Kidney (tissue), 22 donors: ENCODE measurements at places on chromosomes 3 and 15. TPM values are rescaled to one million over a fixed set of nuclear protein-coding genes. Genes with fewer than 3 reads are reported as not detected.

The GHRL gene
- polyA plus RNA-seq: 0.73 TPM

The CFAP161 gene
- polyA plus RNA-seq: not detected

The GOLGA8Q gene
- polyA plus RNA-seq: not detected

The SCN11A gene
- polyA plus RNA-seq: 0.17 TPM

The NRROS gene
- polyA plus RNA-seq: 2.0 TPM

The EIF4A2 gene
- polyA plus RNA-seq: 310 TPM

The POLR2M gene
- 16.5 TPM for polyA plus RNA-seq

The SI gene
- polyA plus RNA-seq: 0.11 TPM

The PPP4R2 gene
- 14.5 TPM for polyA plus RNA-seq

The LRRC49 gene
- polyA plus RNA-seq: 13.2 TPM

The RHOV gene
- 4.6 TPM for polyA plus RNA-seq

The CNTN4 gene
- 2.2 TPM for polyA plus RNA-seq

The PLSCR2 gene
- not detected for polyA plus RNA-seq

DNA sequence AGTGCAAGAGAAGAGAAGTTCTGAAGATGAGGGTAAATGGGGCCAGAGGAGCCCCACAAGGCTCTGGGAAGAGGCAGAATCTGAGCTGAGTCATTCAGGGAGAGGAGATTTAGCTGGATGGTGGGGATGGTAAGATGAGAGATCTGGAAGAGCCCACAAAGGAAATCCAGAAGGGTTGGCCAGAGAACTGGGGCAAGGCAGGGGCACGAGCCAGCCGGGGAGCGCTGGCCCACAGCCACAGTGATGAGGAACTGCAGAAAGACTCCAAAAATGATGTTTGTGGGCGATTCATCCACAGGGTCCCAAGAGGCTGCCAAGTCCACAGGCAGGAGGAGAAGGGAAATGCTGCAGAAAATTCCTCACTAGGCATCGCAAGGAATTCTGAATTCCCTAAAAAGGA, 75.9 kb upstream of the ATP2B2 start:
- DNase-seq: no peak

- DNase-seq: no peak
These were observed 22.0 kb downstream of the TRPM1 start for GRCh38 chr15:31079519-31079918.

DNA sequence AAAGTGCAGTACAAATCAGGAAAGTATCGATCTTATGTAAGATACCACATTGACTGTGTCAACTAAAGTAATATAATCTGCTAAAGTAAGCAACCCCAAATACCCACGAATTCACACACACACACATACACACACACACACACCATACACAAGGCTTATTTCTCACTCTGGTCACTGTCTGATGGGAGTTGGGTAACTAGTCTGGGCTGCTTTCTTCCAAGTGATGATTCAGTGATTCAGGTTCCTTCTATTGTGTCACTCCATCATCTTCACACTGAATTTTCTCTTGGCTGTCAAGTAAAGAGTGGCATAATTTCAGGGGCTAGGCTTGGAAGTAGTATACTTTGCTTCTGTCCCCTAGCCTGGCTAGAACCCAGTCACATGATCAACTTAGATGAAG, 104.8 kb upstream of the CCDC54 start:
- DNase-seq: no peak

DNA sequence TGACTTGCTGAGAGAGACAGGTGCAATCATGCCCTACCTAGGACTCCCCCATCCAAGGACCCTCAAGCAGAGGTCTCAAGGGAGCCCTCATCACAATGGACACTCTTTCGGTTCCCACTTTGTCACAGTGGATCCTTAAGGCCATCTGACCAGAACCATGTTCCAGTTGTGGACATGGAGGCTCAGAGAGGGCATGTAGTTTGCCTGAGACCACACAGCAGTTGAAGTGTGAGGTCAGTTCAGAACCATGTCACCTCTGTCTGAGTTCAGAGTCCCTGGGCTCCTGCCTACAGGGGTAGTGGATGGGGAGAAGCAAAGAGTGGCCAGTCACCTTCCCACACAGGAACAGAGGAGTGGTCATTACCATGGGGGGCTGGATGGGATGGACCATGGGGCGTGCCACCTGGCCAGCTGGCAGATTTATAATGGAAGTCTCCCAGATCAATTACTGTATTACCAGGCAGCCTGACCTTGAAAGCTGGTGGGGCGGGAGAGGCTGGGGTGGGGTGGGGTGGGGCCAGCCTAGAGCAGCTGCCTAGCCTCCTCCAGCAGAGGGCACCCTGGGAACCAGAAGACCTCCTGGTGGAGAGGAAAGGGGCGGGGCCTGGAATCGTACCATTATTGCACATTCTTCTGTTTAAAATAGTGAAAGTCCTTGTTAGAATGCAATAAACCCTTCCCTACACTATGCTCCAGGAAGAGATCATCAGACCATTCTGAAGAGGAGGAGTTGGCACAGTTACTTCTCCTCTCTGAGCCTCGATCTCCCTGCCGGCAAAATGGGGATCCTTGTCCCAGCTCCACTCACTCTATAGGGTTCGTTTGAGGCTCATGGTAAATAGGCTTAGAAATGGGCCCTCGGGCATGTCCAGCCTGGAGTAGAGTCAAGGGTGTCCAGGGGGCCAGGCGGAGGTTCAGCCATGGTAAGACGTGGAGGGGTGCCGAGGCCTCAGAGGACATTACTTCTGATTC, 26.9 kb upstream of the LINGO1 start:
- DNase-seq: peak; percentile 81

DNA sequence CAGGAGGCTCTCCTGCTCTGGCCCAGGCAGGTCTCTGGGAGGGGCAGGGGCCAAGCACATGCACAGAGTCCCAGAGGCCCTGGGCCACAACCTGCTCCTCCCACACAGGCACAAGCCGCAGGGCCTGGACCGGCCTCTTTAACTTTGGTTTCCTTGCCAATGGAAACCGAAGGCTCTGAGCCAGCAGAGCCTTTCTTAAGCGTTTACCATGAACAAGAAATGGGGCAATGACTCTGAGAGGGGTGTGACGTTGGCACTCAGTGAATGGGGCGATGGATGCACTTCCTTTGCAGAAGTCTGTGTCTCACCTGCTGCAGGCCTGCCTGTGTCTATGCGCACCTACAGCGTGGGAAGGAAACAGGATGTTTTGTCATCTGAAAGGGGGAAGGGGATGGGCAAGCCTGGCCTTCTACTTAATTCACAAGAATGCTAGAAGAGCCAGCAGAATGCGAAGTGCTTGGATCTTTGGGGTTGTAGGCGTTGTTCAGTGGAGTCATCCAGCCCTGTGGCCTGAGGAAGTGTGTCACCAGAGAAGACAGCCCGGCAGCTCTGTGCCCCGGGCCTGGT, 41.8 kb downstream of the IFT122 start:
- DNase-seq: no peak

GRCh38 chr15:31065824-31066223, 35.7 kb downstream of the TRPM1 start:
- peak; percentile 18 for DNase-seq

GRCh38 chr3:40124918-40125317, 184.6 kb upstream of the EIF1B start:
- no peak for DNase-seq

DNA sequence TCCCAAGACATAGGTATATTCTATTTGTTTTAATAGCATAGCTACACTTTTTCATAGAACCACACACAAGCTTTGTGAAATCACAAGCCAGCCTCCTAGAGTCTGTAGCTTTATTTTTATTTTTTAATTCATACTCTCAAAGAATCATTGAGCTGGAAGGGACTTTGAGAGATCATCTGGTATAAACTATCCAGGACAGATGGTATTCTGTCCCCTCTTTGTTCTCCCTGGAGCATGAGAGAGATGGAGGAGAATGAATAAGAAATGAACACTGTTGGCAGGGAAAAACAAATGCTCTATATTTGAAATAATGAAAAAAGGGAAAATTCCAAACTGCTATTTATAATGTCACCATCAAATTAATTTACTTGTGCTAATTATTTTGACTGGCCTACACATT, 338.7 kb upstream of the IL12A start:
- no peak for DNase-seq

- no peak for DNase-seq
These were observed 985 bp downstream of the LCMT2 start for GRCh38 chr15:43329217-43329959.

- no peak for DNase-seq
These were observed 50.0 kb upstream of the TBC1D23 start for GRCh38 chr3:100210772-100211135.

GRCh38 chr3:161069511-161070251, 35.5 kb downstream of the B3GALNT1 start:
- no peak for DNase-seq

GRCh38 chr15:62506217-62506805, 341.2 kb upstream of the C2CD4B start:
- no peak for DNase-seq

- DNase-seq: no peak
These were observed 169.3 kb downstream of the GREM1 start for GRCh38 chr15:32887090-32887489.

DNA sequence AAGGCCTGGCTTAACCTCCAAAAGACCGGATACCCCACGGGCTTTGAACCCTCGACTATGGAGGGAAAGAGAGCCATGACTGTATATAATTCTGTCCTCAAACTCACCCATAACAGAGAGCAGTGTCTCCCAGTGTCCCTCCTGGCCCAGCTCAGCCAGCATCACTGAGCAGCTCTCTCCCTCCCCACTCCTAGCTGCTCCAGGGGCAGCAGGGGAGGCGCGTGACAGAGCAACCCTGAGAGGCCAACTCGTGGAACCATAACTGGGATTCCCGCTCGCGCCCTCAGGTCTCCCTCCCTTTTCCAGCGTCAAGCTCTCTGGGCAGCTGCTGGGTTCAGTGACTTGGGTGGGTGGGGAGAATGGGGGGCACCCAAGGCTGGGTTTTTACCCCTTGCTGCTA, 561 bp upstream of the CPLX3 start:
- peak; percentile 36 for DNase-seq

- DNase-seq: no peak
These were observed 20.5 kb downstream of the IL1RAP start for GRCh38 chr3:190534386-190534785.

DNA sequence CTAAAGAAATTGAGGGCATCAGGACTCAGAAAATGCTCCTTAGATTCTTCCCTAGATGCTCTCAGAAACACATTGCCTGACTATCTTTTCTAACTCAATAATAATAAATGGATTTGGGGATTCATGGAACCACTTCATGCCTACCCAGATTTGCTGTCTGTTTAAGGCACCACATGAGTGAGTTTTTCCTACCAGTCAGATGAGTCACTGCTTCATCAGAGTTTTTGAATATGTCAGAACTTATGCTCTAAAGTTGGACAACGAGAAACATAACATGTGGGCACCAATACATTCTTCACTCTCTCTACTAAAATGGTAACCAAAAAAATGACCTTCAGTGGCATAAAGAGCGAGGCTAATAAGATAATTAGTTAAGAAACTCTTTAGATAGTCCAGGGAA, 1135.1 kb downstream of the TUSC7 start:
- DNase-seq: no peak

DNA sequence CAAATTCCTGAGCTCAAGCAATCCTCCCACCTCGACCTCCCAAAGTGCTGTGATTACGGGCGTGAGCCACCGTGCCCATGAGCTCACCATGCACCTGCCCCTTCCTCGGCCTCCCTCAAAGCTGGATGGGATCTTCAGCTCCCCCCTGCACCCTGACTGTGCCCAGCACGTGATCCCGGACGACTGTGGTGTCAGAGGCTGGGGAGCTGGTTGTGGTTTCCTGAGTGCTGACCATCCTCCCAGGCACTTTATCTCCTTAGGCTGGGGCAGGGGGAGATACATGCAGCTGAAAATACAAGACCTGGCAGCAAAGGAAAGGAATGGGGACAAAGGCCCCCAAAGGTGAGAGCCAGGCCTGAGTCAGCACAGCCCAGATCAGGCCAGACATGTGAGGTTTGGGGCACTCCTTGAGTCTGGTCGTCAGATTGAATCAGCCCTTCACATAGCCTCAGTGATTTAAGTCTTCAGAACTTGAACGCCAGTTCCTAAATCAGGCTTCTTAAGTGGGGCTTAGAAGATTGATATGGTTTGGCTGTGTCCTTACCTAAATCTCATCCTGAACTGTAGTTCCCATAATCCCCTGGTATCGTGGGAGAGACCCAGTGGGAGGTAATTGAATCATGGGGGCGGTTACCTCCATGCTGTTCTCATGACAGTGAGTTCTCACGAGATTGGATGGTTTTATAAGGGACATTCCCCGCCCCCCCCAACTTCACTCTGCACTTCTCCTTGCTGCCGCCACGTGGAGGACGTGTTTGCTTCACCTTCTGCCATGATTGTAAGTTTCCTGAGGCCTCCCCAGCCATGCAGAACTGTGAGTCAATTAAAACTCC, 35.8 kb downstream of the PRKCD start:
- peak; percentile 75 for DNase-seq

DNA sequence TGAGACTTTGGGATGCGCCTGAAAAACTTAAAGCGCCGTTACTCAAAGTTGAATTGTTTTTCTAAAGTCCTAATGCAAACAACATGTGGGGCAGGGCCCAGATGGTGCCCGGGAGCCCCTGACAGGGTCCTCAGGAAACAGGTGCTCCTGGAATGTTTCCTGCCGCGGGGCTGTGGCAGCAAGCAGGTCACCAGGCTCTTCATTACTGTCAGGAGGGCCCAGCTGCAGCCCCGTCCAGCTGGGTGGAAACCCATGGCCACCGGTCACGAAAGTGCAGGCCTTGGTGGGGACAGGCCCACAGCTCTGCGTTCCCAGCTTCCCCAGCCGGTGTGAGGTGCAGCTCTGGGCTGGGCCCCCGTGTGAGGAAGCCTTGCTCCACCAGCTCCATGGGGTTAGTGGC, 63.9 kb upstream of the GATA2 start:
- no peak for DNase-seq

DNA sequence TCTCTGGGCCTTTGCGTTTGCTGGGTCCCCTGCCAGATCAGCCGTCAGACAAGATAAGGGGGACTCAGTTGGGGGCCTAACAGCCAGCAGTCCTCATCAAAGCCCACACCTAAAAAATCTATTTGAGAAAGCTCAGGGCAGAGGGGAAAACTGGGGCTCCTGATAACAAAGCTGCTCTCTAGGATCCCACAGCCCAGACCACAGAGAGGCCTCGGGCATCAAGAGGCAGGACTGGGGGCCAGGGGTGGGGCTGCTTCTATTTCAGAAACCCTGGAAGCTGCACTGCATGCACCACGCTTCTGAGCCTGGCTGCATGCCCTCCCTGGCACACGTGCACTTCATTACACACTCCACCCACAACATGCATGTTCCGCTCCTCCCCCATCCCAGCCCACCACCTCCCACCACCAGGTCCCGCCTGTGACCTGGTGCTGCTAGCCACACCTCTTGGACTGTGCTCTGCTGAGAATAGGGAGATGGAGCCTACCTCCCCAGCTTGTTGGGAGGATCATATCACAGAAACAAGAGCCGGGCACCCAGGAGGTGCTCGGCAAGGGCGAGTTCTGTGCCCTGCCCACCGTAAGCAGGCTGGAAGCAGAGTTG, 26.6 kb downstream of the FBLN2 start:
- DNase-seq: peak; percentile 59

- no peak for DNase-seq
These were observed 65.1 kb downstream of the ZNF445 start for GRCh38 chr3:44412365-44412764.

DNA sequence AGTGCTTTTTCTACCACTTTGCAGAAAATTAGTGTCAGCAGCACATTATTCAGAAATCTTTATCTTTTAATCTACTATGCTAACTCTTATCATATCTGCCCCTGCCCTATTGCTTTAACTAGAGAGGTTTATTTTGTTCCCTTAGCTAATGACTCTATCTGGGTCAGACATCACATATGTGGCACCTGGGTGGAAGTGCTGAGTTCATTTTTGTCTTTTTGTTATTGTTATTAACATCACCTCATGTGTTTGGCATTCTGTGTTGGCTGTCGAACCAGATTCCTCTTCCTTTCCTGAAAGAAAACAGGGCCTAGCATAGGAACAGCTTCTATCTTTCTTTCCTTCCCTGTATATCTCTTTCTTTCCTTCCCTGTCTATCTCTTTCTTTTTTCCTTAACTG, 100.7 kb downstream of the RBMS3 start:
- DNase-seq: no peak
